Left lung (tissue), 14 donors: ENCODE measurements at places on chromosomes 1 and 21. TPM values are rescaled to one million over a fixed set of nuclear protein-coding genes. Genes with fewer than 3 reads are reported as not detected.

DNA sequence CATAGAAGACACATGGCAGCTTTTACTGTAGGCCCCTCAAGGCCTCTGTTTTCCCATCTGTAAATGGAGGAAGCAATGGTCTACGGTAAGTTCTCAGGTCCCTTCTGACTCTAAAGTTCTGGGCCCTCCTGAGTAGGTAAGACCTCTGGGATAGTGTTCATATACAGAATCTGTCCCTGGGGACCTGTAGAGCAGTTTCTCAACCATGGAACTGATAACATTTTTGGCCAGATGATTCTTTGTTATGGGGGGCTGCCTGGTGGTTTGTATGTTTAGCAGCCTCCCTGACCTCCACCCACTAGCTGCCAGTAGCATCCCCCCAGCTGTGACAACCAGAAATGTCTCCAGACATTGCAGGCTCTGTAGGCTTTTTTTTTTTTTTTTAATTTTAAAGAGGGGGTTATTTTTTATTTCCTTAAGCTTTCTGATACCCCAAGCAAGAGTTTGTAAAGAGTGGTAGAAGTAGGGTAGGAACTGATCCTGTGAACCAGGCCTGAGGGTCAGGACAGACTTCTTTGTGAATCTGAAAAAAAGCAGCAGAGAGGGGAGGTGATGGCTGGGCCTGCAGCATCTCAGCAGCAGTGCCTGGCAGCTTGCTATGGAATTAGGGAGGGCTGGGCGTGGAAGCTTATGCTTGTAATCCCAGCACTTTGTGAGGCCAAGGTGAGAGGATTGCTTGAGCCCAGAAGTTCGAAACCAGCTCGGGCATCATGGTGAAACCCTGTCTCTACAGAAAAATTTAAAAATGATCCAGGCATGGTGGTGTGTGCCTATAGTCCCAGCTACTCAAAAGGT is 20.2 kb upstream of the TCEA3 start:
- H3K27me3 ChIP-seq: no peaks in the 10 kb centered on the region
- peaks cover 23% of the 10 kb centered on the region for H3K4me1 ChIP-seq
- H3K36me3 ChIP-seq: peaks cover 8% of the 10 kb centered on the region
- DNase-seq: no peak
- peak overlapping the region; percentile 66 for H3K27ac ChIP-seq

GRCh38 chr1:145978471-145978853 is 14.0 kb downstream of the POLR3GL start:
- no peak for DNase-seq
- H3K27ac ChIP-seq: peak overlapping the region; percentile 100
- no peaks in the 10 kb centered on the region for H3K27me3 ChIP-seq
- H3K4me3 ChIP-seq: no peak overlapping the region
- H3K4me1 ChIP-seq: peaks cover 37% of the 10 kb centered on the region

DNA sequence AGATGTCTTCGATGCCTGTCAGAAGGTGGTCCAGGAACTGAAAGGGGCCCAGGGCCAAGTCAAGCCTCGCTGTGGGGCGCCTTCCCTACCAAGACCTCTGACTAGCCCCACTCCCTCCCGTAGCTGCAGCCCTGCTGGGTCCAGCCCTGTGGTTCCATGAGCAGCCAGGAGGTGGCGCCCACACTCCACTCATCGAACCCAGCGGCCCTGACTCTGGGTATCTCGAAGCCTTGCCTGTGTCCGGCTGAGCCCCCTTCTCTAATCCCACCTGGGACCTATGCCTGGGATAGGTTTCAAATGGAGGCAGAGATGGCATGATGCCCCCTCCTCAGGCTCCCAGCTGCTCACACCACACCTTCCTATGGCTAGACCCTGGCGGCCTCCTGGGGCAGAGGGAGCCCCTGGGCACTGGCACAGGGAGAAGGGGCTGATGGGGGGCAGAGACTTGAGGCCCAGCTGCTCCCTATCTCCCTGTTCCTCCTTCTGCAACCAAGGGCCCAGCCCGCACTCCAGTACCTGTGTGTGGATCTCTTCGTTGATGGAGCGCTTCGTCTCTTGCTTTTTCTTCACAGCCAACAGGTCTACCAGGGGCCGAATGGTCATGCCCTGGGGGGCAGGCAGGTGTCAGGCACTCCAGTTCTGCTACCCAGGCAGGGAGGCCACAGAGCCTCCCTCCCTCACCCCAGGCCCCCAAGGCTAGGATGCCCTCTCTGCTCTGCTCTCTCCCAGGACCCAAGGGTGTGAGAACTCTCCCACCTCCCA is 52.0 kb downstream of the SLC9A1 start:
- H3K27ac ChIP-seq: no peak overlapping the region
- H3K27me3 ChIP-seq: no peaks in the 10 kb centered on the region
- peaks cover 62% of the 10 kb centered on the region for H3K36me3 ChIP-seq

DNA sequence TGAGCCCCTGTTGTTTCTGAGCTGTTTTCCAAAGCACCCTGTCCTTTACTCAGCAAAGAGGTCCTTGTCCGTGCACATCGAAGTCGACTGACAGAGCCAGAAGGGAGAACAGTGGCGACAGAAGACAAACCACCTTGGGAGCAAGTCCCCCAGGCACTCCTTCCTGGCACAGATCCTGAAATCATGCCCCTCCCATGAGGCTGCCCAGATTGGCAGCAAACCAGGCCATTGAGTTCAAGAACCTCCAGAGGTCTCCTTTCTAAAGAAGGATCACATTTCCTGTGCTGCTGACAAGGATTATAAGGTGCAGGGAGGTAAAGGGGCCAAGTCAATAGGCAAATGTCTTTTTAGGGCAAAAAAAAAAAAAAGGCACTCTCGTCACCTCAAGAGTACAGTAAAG is 84.7 kb upstream of the HIVEP3 start:
- H3K27ac ChIP-seq: no peak overlapping the region
- no peaks in the 10 kb centered on the region for H3K4me1 ChIP-seq
- no peak overlapping the region for H3K4me3 ChIP-seq

DNA sequence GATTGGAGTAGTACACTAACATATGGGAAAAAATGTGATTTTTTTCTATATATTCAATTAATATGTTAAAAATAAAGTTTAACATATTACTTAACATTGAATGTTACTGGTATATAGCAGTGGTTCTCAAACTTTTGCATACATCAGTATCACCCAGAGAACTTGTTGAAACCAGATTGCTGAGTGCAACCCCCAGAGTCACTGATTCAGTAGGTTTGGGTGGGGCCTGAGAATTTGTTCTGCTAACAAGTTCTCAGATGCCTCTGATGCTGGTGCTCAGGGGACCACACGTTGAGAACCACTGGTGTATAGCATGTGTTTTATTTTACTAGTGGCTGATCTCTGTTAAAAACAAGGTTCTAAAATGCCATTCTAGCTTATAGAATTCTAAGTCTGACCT is 161.9 kb downstream of the HHIPL2 start:
- no peaks in the 10 kb centered on the region for H3K27me3 ChIP-seq
- DNase-seq: no peak
- H3K27ac ChIP-seq: no peak overlapping the region
- no peaks in the 10 kb centered on the region for H3K36me3 ChIP-seq

GRCh38 chr1:92277105-92277723 is 21.6 kb downstream of the GLMN start:
- no peaks in the 10 kb centered on the region for H3K36me3 ChIP-seq
- no peak overlapping the region for H3K4me3 ChIP-seq
- no peak overlapping the region for H3K27ac ChIP-seq

DNA sequence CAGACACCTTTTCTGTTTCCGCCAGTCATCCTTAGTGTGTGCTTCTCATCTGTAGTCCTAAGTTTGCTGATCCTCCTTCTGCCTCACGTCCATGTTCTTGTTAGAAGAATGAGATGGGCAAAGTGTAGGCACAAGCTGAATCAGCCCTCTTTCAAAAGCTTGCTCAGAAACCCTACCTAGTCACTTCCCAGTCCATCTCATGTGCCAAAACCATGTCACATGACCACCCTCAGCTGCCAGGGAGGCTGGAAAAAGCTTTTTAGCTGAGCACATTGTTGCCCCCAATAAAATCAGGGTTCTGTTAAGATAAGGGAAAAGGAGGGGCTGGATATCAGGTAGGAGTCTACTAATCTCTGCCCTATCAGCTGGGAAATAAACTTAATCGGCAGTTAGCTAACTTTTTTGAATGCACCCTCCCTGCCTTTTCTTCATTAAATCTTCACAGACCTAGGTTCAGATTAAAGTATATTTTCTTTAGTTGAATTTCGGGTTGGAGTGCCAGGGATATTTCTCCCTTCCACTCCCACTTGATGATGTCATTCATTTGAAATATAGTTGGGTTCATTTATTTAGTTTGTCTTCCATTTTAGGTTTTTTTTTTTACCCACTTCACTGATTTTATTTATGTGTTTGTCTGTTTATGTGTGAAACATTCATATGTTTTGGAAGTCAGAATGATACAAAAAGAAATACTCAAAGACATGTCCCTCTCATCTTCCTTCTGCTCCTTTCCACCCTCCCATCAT is 129.2 kb downstream of the ROR1 start:
- H3K27me3 ChIP-seq: no peaks in the 10 kb centered on the region
- no peak overlapping the region for H3K27ac ChIP-seq
- DNase-seq: no peak
- H3K4me1 ChIP-seq: no peaks in the 10 kb centered on the region

Gene CD1C
- total RNA-seq: 0.76 TPM

Gene KRTAP10-4
- not detected for total RNA-seq

Gene PADI2
- 35.4 TPM for total RNA-seq

Gene SDC3
- total RNA-seq: 48.2 TPM

Gene ACTL8
- not detected for total RNA-seq
